ENCODE measurements at places on chromosomes 7 and 10.

DNA sequence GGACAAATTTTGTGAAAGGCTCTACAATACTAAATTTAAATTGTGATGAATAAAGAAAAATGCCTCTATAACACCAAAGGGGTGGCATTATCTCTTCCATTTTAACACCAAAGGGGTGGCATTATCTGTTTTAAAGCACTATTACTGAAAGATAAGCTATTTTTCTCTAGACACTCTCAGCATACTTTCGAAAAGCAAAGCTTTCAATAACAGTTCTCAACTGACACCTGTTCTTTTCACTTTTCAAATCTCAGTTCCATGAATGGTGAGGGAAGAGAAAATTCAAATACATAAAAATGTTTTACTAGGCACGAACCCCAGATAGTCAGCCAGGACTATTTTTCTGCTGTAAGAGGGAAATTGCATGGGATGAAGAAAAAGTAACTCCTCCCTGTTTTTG lies 103.8 kb downstream of the CPEB3 start:
- DNase-seq: no peak

DNA sequence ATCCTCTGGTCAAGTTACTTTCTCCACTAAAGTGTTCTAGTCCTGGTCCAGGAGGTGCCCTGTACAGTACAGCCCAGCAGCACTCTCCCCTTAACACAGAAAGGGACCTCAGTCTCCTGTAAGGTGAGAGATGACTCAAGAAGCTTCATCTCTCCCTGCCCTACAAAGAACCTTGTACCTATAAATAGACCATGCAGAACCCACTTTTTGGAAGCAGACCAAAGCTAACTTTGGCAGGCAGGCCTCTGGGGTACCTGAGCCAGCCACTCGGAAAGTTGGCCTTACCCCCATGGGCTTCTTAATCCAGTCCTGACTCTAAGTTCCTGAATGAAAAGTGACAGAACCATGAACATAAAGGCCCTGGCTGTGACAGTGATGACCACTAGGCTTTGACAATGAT lies 454.8 kb downstream of the KCNMA1 start:
- DNase-seq: no peak

GRCh38 chr10:32189400-32190084 lies 133.3 kb upstream of the KIF5B start:
- no peak for DNase-seq

GRCh38 chr7:140541513-140542227 lies 62.4 kb upstream of the MKRN1 start:
- DNase-seq: no peak

DNA sequence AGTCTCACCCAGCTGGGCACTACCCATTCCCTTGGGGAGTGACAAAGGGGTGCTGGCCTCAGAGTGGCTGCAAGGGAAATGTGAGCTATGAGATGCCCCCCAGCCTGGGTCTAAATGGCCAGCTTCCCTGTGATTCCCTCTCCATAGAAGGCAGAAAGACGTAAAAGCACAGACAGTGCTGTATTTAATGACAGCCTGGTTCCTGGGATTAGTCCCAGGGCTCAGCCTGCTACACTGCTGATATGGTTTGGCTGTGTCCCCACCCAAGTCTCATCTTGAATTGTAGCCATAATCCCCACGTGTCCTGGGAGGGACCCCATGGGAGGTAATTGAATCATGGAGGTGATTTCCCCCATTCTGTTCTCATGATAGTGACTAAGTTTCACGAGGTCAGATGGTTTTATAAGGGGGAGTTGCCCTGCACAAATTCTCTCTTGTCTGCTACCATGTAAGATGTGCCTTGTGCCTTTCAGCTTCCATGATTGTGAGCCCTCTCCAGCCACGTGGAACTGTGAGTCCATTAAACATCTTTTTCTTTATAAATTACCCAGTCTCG lies 23.9 kb upstream of the CALN1 start:
- DNase-seq: no peak

DNA sequence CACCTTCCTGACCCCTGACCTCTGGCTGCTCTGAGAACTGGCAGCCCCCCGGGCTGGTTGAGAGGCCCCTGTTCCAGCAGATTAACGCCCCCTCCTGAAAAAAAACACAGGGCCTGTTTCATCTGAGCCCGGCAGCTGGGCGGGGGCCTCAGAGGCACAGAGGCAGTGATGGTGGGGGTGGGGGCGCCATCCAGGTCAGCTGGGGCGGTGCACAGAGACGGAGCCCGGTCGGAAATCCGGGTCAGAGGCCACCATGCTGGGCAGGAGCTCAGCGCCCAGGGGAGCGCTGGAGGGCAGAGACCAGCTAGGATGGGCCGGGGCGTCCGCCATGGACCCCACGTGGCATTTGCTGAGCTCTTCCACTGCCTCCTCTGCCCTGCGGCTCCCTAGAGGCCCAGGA lies 68.0 kb downstream of the UNCX start:
- DNase-seq: no peak

DNA sequence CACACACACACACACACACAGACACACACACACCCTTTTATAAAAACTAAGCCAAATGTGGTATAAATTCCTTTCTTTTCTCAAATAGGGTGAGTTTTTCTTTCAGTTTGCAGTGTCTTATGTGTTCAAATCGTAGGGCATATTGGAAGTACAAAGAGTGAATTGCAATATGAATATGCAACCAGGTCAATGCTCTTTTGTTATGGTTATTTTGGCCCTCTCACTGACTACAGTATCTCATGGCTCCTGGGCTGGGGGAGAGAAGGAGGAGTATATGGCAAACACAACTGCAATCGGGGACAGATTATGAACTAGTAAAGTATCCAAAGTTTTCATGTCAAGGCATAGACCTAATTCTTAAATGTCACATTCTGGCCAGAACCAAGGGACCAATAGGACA lies 301.9 kb downstream of the PLXDC2 start:
- DNase-seq: no peak

DNA sequence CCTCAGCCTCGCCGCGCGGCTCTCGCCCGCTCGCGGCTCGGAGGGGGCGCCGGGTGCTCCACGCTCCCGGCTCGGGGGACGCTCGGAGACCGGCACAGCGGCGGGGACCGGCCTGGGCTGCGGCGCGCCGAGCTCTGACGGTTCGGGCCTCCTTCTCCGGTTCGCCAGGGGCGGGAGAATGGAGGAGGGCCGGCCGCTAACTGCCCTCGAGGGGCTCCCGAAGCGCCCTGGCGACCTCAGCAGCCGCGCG lies 232 bp upstream of the GRID1 start:
- no peak for DNase-seq

All from CD4-positive, alpha-beta T cell treated with Interferon alpha-2 for 1 hour (primary cell).